ENCODE measurements at places on chromosomes 4 and X.

DNA sequence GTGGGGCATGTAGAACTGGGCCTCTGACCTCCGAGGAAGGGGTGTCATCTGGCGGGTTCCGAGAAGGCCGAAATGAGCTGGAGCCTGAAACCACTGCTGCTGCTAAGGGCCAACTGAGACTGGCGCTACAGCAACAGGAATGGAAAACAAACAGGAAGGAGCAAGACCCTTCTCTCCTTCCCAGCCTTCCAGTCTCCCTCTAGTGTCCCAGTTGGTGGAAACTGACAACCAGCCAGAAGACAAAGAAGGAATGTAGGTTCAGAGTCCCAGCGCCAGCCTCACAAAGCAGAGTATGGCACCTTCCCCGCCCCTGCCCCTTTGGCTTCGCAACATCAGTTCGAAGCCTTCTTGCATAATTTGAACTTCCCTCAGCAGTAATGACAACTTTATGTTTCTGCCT, 24.4 kb upstream of the PDZD4 start:
- no peak for DNase-seq

GRCh38 chr4:106329041-106329618, 12.8 kb downstream of the AIMP1 start:
- peak; percentile 37 for DNase-seq

DNA sequence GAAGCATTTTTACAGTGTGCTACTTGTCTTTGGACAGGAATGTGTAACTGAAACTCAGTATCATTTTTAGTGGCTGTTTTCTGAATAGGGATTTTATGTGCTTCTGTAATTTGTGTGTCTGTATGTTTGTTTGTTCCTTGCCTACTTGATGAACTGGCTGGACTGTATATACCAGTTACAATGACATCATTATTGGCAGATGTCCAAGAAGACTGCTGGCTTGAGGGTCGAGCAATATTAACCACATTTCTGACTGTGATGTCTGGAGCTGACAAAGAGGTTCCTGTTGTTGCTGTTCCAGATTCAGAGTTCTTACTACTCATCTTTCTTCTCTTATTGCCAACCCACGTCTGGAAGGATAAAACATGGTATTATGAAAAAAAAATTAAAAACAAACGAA, 33.0 kb downstream of the HDX start:
- no peak for DNase-seq

GRCh38 chrX:104935581-104935980, 284.9 kb downstream of the TEX13A start:
- DNase-seq, result no peak

- DNase-seq, result no peak
Measured at GRCh38 chrX:139844163-139844562, 88.7 kb downstream of the ATP11C start.

Measured in SW480 (cell line).